ENCODE measurements at places on chromosomes 2 and 18.

- no peak for DNase-seq
Observed at GRCh38 chr2:55160422-55160821, 71.7 kb downstream of the CLHC1 start.

- DNase-seq, result no peak
Observed at GRCh38 chr2:69830045-69830905, 815 bp downstream of the GMCL1 start.

GRCh38 chr2:74602586-74603281 lies 45.4 kb downstream of the M1AP start:
- peak; percentile 44 for DNase-seq

GRCh38 chr2:235568431-235568830 lies 74.6 kb downstream of the AGAP1 start:
- DNase-seq, result no peak

DNA sequence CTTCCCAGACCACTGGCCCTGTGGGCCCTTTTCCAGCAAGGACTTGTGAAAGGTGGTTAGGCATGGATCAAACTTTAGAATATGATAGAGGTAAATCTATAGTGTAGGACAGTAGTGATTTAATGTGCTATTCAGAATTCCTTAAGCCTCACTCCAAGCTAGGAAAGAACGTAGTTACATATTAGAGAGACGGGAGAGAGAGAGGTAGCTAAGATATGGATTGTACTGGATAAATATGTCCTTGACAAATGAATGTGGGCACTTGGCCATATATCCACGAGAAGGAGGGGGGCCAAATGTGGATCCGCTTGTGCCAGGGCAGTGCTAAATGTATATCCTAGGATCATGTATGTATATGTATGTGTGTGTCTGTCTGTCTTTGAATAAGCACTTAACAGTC lies 6.5 kb downstream of the KCNJ3 start:
- no peak for DNase-seq

DNA sequence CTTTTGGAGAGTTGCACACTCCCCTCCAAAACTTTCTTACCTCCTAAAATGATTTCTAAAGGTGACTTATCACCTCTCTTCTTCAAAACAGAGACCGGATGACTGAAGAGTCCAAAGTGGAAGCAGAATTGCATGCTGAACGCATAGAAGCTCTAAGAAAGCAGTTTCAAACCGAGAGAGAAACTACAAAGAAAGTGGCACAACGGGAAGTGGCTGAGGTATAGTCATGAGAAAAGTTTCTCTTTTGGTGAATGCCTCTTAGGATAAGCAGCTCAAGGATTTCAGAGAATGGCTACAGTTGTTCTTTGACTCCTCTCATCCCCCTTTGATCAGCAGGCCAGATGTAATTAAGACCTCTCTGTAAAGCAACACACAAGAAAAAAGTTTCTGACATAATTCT lies 73.6 kb downstream of the GTF3C3 start:
- no peak for DNase-seq

DNA sequence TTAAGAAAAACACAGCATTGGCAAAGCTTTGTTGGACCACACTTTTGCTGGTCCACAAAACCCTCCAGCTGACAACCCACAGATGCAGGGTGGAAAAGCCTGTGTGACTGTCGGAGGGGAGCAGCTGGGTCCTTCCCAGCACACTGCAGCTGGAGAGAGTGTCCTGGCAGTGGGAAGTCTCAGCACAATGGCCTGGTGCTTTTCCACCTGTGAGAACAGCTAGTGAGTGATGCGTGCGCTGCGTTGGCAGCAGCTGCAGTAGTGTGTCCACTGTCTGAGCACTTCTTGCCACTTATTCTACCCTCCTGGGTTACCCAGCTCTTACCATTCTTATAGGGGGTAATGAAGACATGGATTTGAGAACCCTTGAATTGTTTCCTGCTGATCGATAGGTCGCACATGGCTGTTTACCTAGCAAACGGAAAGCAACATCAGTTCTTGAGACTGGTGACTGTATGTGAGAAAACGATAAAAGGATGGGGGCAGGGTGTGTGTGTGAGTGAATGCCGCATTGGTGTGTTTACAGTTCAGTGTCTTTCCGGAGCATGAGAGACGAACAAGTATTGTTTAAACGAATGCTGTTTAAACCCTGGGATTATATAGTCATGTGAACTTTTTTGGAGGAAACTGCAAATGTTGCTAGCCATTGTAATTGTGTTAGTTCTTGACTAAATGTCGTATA lies 69.7 kb downstream of the LYPD6 start:
- no peak for DNase-seq

- no peak for DNase-seq
Observed at GRCh38 chr2:36490749-36491148, 107.2 kb downstream of the FEZ2 start.

DNA sequence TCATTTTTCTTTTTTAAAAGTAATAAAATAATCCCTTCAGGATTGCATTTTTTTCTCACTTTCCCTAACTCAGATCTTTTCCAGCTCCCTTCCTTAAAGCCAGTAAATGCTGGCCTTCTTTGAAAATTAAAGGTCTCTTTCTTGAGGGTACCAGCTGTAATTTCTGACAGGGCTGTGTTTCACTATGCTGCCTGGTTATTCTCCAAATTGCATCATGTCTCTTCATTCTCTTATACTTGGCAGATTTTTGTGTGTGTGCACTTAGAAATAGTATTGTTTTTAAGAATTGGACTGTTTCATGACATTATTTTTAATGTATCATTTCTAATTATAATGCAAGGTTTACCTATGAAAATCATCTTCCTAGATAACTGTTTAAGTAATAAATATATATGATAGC lies 72.0 kb upstream of the EPB41L5 start:
- no peak for DNase-seq

- no peak for DNase-seq
Observed at GRCh38 chr2:72994282-72994990, 77.1 kb downstream of the SFXN5 start.

DNA sequence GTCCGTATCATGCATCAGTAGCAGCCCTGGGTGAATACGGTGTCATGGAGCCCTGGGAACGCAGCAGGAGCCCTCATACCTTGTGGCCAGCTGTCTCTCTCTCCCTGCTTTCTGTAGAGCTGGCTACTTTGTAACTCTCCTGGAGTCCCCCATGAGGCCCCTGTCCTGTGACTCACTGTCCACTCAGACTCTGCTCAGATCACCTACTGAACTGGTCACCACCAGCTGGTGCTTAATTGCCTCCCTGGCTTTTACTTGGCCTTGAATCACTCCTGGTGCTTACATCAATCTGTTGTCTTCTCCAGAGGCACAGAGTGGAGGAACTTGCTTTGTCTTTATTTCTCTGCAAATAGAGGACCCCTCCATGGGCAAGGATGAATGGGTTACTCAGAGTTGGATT lies 172.7 kb downstream of the HRH4 start:
- DNase-seq, result no peak

GRCh38 chr18:73839441-73839840 lies 308.2 kb downstream of the FBXO15 start:
- DNase-seq, result no peak

- DNase-seq, result no peak
Observed at GRCh38 chr2:62895632-62896009, 155.0 kb upstream of the OTX1 start.

DNA sequence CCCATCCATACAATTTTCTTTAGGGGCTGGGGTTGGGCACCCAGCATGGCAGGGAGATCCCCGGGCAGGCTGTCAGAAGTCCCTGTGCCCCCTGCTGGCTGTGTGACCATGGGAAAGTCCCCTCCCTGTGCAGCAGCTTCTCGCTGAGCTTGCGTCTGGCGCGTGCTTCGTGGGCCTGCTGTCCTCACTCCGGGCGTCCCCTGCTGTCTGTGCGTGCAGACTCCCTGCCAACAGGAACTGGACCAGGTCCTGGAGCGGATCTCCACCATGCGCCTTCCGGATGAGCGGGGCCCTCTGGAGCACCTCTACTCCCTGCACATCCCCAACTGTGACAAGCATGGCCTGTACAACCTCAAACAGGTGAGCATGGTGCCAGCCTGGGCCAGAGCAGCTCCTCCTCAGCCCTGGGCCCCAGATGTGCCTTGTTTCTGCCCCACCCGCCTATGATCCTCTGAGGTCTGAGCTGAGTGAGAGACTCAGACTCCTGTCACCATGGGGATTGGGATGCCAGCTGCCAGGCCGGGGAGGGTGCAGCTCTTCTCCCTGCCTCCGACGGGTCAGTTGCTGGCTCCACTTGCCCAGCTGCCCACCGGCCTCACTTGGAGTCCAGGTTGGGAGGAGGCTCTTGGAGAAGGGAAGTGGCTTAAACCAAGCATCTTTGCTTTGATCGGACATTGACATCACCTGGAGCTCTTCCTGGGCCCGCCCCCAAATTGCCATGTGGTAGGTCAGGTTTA lies 28.6 kb downstream of the IGFBP2 start:
- DNase-seq, result no peak

GRCh38 chr2:41736105-41736567 lies 311.7 kb upstream of the PKDCC start:
- no peak for DNase-seq

DNA sequence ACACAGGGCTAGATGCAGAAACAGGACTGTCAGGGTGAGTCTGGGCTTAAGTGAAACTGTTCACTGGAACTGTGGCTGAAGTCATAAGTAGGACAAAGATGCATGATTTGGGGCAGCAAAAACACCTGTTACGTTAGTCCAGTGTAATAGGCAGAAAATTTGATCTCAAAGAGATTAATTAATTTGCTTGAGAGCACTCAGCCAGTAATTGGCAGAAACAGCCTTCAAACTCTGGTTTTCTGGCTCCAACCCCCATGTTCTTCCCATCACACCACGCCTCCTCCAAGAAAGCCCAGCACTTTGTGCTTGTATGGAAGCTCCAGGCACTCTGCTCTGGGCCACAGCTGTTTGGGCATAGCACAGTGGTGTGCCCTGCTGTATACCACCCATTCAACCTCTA lies 54.0 kb downstream of the CNTNAP5 start:
- no peak for DNase-seq

- DNase-seq, result no peak
Observed at GRCh38 chr2:213932-214693, 49.7 kb downstream of the SH3YL1 start.

GRCh38 chr2:6973895-6974545 lies 56.8 kb downstream of the RNF144A start:
- no peak for DNase-seq

- no peak for DNase-seq
Observed at GRCh38 chr2:26569216-26570082, 71.7 kb downstream of the CIB4 start.

GRCh38 chr2:176477336-176477735 lies 208.1 kb downstream of the MTX2 start:
- no peak for DNase-seq

DNA sequence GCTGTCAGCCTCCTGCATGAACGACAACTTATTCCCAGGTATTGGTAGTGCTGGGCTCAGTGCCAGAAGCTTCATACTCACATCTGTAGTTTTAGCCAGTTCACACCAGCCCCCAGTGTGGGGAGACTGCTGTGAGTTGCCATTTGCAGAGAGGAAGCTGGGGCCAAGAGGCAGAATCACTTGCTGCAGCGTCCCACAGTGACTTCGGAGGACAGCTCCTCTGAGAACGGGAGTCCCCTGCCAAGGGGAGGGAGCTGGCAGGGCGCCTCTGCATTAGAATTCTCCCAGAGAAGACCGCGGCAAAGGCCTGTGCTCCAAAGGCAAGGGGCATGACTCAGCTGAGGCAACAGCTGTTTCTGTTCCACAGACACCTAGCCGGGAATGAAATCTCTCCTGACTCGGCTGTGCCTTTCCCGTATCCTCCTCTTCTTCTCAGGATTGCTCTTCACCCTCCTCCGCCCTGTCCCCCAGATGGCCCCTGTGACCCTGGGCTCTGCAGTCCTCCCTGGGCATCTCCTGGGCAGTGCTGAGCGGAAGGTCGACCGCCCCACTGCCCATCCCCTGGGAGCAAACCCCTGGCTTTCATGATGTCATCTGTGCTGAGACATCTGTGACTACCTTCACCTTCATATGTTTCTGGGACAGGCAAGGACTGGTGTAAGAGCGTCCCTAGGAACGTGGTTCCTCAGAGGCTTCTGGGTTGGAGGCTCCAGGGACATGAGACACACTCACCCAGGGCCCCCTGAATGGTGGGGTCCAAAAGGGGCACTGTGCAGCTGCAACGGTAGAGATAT lies 18.0 kb downstream of the MAL start:
- DNase-seq, result no peak

DNA sequence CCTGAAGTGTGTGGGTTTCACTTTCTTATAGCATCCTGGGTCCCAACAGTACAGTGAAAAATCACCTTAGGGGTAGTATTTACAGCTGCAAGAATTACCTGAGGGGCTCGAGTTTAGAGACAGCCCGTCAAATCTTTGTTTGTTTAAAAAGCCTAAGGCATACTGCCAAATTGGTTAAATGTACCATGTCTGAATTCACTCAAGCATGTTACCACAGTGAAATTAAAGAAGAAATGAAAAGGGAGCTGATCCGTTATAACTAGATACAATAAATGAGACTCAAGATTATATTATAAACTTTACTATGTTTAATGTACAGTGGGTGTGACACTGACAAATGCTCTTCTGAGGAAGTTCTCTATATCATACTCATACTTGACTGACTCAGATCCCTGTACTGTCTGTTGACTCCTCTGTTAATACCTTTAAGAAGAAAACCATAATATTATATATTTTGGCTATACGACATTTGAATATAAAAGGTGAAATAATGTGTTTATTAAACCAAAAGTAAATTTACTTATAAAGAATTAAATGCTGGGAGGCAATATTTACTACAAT lies 107.3 kb downstream of the TMEFF2 start:
- DNase-seq, result no peak

DNA sequence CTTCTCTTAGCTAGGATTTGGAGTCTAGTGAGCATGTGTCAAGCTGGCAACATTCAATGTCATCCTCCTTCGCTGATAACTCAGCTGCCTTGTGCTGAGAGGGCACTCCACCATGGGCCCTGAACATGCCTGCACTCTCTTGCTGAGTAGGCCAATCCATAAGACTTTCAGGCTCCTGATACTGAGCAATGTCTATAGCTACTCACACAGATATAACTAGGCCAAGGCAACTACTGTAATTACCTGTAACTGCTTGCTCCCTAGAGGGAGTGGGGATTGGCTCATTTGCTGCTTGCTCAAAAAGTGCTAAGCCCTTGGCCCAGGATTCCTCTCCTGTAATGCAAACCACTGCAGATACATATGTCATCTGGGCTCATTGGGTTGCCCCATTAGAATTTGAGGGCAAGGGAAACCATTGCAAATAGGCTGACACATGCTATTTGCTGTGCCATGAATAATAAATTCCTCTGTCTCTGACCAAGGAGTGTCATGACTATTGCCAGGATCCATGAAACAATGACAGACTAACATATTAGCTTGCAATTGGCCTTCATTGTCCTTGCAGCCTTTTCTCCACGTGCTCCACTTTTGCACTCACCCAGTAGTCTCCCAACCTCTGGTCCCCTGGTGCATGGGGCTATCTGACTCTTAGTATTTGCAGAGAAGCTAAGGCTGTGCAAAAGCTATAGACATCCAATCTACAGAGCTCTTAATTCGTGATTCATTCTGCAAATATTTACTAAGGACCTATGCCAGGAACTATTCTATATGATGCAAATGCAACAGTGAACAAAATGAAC lies 36.9 kb upstream of the BMPR2 start:
- peak; percentile 77 for DNase-seq
